ENCODE measurements at places on chromosomes 3 and 15.

GRCh38 chr15:39434163-39434562, 146.7 kb upstream of the THBS1 start:
- no peak for DNase-seq

- no peak for DNase-seq
Measured at GRCh38 chr3:132161608-132162007, 126.8 kb upstream of the CPNE4 start.

DNA sequence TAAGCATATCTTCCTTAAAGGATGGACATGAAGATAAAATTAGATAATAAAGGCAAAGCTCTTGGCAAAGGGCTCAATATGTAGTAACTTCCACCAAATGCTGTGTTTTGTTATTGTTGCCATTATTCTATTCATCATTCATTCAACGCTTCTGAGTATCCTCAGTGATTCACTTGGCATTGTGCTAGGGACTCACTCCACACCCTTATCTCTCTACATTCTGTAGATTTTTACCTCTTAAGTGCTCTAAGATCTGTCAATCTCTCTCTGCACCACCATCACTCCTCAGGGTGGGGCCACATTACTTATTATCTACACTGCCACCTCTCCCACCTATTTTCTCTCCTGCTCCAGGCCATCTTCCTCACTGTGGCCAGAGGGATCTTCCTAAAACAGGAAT, 51.2 kb downstream of the SH3GL3 start:
- DNase-seq = no peak

DNA sequence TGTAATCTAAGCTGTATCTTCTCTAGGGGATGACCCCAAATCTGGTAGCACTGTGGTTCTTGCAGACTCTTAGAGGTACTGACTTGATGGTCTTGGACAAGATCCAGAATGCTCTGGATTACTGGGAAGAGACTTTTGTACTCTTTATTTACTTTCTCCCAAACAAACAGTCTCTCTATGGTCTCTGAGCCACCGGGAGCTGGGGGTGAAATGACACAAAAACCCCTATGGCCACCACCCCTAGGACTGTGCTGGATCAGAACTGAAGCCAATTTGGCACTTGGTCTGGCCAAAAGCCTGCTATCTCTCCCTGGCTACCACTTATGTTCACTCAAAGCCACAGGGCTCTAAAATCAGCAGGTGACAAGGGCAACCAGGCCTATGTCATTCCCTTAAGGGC, 50.2 kb upstream of the SI start:
- no peak for DNase-seq

GRCh38 chr3:127208483-127209100, 15.7 kb downstream of the PRR23E start:
- DNase-seq = no peak

DNA sequence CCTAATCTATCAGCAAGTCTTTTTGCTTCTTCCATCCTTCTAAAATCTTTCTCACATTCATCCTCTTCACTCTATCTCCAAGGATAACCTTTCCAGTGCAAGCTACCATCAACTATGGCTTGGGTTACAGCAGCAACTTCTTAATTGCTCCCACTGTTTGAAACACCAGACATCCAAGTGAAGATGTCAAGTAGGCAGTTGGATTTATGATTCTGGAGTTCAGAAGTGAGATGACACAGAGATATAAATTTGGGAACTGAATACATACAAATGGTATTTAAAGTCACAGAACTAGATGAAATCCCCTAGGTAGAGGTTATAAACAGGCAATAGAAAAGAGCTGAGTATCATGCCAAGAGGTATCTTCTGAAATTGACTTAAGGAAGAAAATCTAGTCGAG, 3.7 kb downstream of the UBR1 start:
- no peak for DNase-seq

DNA sequence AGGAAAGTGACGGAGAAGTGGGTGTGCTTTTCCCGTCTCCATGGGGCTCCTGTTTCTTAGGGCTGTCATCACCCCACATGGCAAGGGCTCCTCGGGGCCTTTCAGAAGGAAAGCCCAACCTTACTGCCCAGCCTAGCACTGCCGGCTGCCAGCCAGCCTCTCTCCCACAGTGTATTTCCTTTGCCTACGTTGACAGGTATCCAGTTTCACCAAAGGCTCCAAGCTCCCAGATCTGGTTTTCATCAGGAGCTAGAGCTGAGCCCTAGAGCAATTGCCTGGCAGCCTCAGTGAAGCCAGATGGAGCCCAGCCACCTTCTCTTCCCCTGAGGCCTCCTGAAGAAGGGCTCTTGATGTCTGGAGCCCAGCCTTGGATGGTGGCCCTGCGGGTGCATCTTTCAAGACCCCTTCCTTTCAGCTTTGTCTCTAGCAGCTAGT, 20.2 kb downstream of the CRABP1 start:
- no peak for DNase-seq

DNA sequence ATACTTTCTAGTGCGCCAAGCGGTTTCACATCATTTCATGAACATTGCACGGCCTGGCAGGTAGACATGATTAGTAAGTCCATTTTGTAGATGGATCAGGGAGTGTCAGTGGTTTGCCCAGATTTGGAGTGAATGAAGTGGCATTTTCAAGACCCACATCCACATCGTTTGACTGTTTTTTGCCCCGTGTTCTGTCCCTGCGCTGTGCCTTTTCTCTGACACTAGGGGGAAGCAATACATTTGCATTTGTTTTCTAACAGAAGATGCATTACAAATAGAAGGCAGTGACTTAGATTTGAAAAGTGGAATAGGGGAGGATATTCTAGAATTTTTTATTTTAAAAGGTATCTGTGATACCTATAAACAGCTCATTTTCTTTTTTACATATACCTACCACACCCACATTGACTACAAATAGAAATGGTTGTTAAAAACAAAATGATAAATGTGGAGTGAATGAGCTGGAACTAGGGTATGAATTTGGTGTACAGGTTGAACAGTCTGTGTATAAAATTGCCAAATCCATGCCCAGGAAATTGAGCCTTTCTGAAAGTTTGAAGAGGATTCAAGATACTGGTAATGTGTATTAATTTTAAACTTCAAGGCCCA, 98.0 kb downstream of the USP13 start:
- DNase-seq = no peak

DNA sequence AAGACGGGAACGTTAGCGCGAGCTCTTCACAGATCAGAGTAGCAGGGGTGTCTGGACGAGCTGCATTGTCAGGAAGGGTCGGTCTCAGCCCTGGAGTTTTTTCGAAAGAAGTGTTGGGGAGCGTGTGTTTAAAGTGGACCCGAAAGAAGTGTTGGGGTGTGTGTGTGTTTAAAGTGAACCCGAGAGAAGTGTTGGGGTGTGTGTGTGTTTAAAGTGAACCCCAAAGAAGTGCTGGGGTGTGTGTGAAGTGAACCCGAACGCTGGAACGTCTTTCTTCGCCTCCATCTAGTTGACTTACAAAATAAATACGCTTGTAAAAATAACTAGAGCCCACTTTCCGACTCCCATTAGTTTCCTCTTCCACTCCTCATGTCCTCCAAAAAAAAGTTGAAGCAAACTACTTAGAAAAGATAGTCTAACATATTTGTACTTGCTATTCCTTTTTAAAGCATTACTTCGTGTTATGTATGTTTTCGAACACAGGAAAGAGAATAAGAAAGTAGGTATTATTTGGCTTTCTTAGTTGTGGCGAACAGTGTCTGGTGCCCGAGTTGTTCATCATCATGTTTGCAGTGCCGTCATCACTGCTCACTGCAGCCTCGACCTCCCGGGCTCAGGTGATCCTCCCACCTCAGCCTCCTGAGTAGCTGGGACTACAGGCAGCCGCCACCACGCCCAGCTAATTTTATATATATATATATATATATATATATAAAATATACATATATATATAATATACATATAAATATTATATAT, 1.0 kb downstream of the LRCH3 start:
- no peak for DNase-seq

GRCh38 chr3:15812183-15812582, 14.4 kb upstream of the ANKRD28 start:
- no peak for DNase-seq

DNA sequence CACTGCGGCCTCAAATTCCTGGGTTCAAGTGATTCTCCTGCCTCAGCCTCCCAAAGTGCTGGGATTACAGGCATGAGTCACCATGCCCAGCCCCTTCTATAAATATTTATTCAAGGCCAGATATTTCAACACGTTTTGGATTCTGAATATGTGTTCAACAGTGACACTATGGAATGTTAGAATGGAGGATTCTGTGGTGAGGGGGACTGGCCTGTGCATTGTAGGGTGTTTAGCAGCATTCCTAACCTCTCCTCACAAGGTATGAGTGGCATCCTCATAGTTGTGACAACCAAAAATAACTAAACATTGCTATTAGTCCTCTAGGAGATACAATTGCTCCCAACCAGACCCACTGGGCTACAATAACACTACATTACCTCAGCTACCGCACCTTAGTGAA, 104.0 kb upstream of the ATP10A start:
- DNase-seq = no peak

GRCh38 chr3:124126436-124127023, 134.6 kb upstream of the ROPN1 start:
- DNase-seq = no peak

GRCh38 chr15:92393980-92394308, 263 bp downstream of the ST8SIA2 start:
- no peak for DNase-seq

DNA sequence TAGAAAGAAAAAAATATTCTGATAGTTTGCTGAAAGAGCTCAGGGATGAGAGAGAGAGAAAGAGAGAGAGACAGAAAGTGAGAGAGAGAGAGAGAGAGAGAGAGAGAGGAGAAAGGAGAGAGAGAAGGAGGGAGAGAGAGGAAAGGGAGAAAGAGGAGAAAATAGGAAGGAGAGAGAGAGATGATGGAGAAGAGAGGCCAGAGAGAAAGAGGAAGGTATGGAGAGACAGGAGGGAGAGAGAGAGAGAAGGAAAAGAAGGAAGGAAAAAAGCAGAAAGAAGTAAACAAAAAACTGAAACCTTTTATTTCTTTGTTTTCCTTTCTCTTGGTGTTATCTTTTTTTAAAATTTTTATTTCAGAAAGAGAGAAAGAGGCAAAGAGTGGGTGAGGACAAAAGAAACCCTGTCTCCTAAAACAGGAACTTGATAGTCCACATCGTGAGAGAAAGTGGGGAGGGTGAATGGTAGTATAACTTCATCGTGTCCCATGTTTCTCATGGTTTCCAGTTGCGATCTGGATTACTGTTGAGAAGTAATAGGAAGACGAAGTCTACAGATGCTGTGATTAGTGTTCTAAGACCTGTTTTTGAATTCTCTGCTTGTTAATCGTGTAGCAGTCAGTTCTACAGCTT, 279.7 kb downstream of the LPP start:
- DNase-seq = no peak

- DNase-seq = no peak
Measured at GRCh38 chr3:193803288-193803687, 210.3 kb downstream of the OPA1 start.

- DNase-seq = no peak
Measured at GRCh38 chr3:100210772-100211135, 50.0 kb upstream of the TBC1D23 start.

GRCh38 chr3:9826815-9827573, 16.8 kb downstream of the RPUSD3 start:
- no peak for DNase-seq

DNA sequence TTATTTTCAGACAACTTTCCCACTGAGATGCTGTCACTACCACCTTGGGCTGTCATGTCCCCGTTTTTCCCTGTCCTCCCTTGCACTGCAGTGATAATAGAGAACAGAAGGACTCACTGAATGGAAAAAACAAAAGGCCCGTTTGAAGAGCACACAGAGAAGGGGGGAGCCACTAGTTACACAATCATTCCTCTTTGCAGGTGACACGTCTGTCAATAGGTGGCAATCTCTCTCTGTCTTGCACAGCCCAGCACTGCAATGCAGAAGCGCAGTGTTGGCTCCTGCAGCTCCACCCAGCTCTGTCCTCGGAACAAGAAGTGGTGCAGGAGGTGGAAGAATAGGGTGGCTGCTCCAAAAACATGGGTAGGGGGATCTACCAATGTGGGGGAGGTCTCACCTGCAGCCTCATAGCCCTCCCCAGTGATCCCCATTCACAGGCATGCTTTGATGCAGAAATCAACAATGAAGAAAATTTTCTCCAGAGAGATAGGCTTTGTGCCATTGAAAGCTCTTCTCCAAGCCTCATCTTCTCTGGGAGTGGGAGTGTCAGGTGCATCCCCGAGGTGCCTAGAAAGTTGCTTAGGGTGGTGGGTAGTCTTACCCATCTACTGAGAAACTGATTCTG, 31.8 kb downstream of the FSTL1 start:
- no peak for DNase-seq

DNA sequence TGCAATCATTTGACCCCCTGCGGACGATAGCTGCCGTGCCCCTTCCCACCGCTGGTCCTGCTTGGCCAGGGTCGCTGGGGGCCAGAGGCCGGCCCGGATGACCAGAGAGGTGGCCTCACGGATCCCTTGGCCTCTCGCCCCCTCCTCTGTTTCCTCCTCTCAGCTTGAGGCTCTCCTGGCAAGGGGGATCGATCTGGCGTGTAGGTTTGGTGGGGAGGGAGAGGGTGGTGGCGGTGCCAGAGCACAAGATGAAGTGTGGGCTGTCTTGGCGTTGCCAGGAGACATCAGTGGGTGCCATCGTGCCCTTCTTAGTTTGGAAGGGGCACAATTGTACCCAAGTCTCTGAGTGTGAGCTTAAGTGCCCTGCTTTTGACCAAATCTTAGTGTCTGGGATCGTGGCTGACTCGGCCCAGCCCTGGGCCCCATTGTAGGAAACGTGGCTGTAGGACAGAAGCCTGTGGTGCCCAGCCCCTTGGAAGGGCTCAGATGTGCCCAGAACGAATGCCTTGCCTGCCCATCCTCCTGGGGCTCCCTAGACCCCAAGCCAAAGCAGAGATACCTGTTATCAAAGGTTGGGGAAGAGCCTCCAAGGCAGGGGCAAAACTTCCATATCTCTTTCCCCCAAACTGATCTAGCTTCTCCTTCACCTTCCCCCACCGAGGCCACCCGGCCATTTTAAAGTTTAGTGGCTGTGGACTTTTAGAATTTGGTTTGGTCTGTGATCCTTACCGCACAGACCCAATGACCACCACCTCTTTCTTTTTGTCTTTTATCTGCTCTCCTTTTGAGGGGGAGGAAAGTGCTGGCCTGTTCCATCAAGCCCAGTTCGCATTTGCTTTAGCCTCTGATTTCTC, 14.4 kb downstream of the NR2F2 start:
- DNase-seq = no peak

DNA sequence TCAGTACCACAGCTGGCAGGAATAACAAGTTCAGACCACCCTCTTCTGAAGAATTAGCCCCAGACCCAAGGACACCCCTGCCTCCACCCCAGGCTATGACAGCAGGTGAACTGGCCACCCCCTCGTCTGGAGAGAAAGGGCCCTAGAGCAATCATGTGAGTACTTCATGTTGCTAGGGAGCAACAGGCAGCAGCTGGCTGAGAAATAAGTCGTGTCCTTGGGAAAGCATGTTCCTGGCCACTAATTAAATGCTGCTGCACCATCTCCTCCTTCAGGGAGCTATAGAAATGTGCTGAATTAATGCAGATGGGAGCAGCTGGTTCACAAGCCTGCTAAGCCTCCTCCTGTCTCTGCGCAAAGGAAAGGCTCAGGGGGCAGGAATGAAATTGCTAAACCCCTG, 31.5 kb downstream of the MRPS11 start:
- DNase-seq = no peak

GRCh38 chr15:71773206-71773859, 37.0 kb upstream of the NR2E3 start:
- no peak for DNase-seq

GRCh38 chr15:40323953-40324937, 753 bp downstream of the INAFM2 start:
- no peak for DNase-seq
